ENCODE measurements at places on chromosomes 16 and 17. TPM values are rescaled to one million over a fixed set of nuclear protein-coding genes. Genes with fewer than 3 reads are reported as not detected.

The REXO5 gene
- total RNA-seq: 3.8 TPM

The CIITA gene
- 0.15 TPM for total RNA-seq

The HEATR9 gene
- total RNA-seq: not detected

The ZNF423 gene
- 0.46 TPM for total RNA-seq

The NEUROD2 gene
- total RNA-seq: not detected
